T-helper 22 cell (primary cell): ENCODE measurements at places on chromosomes 6 and 20.

GRCh38 chr6:74991573-74992332 is 214.1 kb downstream of the COL12A1 start:
- DNase-seq = no peak

DNA sequence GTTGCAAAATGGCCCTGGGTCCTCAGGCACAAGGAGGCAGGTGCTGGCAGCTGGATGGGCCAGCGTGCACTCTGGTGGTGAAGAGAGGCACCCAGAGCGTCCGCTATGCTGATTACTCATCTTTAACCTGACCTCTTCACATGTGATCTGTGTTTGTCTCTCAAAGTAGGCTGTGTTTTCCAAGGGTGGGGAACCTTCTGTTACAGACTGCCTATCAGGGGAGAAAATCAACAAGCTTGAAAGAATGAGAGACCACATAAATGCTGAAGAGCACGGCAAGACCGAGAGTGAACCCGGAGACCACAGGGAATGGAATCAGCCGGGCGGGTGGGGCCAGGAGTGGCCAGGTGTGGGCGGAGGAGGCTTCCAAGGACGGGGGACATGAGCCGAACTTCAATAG is 16.2 kb downstream of the BNIP5 start:
- no peak for DNase-seq

GRCh38 chr6:17341117-17341805 is 52.1 kb upstream of the CAP2 start:
- DNase-seq = no peak

- DNase-seq = no peak
Measured at GRCh38 chr20:56945057-56945456, 316.0 kb downstream of the TFAP2C start.

DNA sequence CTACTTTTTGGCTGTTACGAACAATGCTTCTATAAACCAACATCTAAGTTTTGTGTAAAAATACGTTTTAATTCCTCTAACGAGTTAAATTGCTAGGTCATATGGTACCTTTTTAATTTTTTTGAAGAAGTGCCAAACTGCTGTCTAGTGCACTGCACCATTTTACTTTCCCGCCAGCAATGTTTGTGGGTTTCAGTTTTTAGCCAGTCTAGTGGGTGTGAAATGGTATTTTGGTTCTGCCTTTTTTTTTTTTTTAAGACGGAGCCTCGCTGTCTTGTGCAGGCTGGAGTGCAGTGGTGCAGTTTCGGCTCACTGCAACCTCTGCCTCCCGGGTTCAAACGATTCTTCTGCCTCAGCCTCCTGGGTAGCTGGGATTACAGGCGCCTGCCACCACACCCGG is 34.1 kb upstream of the BAG2 start:
- no peak for DNase-seq

DNA sequence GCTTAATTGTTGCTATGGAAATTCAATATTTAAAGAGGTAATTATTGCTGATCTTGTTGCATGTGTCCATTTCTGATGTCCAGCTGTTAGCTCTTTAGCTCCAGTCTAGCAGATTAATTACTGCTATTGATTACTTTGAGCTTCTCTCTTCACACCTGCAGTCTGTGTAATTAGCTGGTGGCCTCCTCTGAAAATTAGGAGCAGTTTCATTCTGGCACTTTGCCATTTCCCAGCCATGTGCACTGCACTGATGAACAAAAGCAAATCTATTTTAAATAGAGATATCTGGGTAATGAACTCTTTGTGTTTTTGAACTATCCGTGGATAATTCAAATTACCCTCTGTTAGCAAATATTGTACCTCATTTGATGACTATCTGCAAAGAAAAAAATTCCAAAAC is 275.9 kb downstream of the RNF144B start:
- no peak for DNase-seq

DNA sequence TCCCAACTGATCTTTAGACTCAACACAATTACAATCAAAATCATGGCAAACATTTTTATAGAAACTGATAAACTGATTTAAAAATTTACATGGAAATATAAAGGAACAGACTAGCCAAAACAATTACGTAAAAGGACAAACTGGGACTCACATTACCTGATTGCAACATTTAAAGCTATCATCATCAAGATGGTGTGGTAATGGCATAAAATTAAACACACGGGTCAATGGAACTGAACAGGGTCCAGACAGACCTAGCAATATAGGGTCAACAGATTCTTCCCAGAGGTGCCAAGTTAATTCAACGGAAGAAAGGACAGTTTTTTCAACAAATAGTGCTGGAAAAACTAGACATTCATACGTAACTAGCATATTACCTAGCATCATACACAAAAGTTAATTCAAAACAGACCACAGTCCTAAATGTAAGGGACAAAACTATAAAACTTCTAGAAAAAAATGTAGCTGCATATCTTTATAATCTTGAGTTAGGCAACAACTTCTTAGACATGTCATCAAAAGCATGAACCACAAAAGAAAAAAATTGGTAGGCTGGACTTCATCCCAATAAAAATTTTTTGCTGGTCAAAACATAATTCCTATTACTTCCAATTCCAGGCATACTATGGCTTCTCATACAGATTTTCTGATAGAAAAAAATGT is 147.4 kb upstream of the BEND6 start:
- DNase-seq = no peak

DNA sequence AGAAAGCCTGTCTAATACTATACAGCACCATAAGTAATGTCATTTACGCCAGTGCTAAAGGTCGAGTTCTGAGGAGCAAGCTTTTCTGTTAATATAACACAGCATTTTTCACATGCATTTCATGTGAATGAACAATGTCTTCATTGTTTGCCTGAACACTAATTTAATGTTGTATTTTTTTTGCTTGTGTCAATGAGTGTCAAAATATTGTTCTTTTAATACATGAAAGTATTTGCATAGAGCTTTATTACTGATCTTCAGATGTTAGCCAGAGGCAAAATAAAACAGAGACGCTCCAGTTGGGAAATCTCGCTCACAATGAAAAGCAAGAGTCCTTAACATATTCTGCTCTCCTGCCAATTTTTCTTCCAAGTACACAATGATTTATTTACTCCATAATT is 151.8 kb downstream of the FOXC1 start:
- DNase-seq = no peak

- no peak for DNase-seq
Measured at GRCh38 chr6:143150281-143150680, 89.6 kb downstream of the AIG1 start.

DNA sequence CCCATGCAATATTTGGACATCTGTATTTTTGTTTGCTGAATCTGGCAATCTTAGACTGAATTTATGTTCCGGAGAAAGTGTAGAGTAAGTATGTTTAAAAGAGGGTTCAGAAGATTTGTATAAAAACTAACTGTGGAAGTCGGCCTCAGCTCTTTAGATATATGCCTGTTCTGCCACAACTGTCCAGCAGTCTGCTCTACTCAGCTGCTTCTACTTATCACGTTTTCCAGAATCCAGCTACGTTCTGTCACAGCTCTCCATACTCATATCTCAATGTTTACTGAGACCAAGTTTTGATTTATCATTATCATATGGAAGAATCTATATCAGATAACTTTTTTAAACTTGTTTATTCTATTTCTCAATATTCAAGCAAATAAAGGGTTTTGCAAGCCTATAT is 721.3 kb downstream of the EYS start:
- DNase-seq = no peak

DNA sequence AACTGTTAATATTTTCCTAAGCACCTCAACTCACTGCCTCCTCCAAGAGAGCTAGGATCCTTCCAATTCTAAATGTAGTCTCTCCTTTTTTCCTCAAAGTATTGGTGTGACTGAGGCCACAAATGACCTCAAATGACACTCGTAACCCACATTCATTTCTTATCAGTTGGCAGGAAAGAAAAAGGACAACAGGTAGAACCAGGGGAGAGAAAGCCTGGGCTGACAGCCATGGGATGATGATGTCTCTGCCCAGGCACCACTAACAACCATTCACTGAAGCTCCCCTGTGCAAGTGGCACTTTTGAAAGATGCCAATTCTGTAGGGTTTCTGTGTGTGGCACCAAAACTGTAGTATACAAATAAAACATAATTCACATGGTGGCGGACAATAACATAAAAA is 7.4 kb downstream of the ZBTB24 start:
- DNase-seq = no peak

DNA sequence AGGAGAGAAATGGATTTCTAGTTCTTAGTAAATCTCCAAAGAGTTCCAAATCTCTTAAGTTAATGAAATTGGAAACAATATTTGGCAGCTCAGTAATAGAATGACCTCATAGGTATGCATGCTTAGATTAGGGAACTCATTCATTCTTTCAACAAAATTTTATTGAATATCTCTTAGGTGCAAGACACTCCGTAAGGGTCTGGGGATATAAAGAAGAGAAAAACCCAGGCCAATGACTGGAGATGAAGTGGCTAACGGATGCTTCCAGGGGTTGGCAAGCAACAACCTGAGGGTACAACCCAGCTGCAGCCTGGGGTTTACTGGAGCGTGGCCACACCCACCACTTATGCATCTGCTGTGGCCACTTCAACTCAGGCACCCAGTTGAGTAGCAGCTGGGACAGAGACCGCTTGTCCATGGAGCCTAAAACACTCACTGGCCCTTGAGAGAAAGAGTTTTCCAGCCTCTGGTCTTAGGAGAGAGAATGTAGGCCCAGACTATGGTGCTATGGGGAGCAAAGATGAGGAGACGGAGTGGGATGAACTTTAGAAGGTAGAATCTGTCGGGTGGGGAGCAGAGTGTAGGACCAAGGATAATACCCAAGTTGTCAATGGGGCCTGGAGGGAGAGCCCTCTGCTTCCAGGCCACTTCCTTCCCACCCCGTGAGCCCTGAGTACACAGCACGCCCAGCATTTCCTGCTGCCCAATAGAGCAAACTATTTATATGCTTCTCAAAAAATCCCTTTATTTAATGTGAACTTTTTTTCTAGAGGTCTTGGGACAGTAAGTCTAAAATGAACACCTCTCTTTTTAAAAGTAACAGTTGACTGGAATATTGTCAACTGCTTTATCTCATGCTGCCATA is 46.8 kb upstream of the PXDC1 start:
- DNase-seq = no peak

GRCh38 chr20:34708621-34709043 is 4.5 kb downstream of the TP53INP2 start:
- peak; percentile 29 for DNase-seq

DNA sequence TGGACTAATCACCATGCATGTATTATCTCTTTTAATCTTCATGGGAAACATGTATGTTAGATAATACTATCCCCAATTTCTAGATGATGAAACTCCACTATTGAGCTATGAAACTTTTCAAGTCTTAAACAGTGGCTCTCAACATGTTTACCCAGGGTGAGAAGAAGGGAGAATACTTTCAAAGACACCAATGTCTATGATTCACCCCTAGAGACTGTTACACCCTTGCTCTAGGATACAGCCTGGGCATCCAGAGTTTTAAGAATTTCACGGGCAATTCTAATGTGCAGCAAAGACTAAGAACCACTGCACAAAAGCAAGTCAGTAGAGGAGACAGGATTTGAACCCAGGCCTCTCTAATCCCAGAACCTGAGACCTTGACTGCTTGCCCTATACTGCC is 47.8 kb downstream of the GFOD1 start:
- DNase-seq = no peak

GRCh38 chr20:5056801-5057599 is 55.7 kb upstream of the SLC23A2 start:
- DNase-seq = peak; percentile 45

DNA sequence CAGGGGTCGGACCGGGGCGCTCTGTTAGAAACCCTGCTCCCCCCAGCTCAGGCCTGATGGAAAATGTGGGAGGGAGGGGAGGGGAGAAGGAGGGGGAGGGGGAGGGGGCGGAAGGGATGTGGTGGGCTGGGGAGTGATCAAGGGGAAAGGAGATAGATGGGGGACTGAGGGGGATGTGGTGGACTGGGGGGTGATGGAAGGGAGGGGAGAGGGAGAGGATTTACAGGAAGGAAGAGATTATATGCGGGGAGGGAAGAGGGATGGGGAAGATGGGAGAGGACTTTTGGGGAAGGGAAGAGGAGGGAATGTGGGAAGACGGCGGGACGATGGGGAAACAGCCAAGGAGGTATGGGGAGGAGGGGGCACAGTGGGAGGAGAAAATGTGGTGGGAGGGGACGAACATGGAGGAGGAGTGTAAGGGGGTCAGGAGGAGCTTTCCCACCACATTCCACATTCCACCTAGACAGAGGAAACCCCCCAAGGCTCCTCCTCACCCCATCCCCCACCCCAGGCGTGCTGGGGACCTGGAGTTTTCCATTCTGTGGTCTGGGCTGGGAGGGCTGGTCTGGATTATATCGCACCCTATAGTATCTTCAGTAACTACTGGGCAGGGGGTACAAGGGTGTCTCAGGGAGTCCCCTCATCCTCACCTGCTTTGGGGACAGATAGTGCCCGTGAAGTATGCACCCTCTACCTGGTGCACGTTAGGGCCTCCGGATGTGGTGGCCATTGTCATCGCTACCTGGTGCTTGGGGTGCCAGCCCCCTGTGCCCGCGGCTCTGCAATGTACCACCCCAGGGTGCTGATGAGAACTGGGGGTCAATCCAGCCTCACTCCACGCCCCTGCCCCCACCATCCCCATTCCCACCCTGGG is 578 bp upstream of the PTGIS start:
- DNase-seq = no peak
